ENCODE measurements at places on chromosomes 2 and 18. TPM values are rescaled to one million over a fixed set of nuclear protein-coding genes. Genes with fewer than 3 reads are reported as not detected.

DNA sequence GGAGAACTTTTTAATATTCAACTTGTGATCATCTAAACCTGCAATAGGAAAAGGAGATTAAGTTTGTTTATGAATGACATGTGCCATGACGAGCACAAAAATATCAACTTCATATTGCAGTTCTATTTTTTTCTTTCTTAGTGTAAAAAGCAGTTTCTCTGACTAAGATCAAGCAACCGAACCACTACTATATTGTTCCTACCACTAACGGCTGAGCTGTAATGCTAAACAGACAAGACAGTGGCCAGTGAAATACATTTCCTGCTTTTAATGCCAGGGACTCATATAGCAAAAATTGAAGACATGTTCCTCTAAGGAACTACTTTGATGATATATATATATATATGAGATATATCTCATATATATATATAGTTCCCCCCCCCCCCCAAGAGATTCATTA is 1705.6 kb upstream of the TMEFF2 start:
- no peak overlapping the region for H3K4me3 ChIP-seq
- H3K36me3 ChIP-seq: no peaks in the 10 kb centered on the region
- H3K27ac ChIP-seq: no peak overlapping the region

GRCh38 chr2:71710367-71711132 is 257.2 kb downstream of the DYSF start:
- H3K36me3 ChIP-seq: no peaks in the 10 kb centered on the region
- no peaks in the 10 kb centered on the region for H3K4me1 ChIP-seq
- H3K27ac ChIP-seq: no peak overlapping the region
- H3K4me3 ChIP-seq: no peak overlapping the region
- no peak for DNase-seq

- H3K27me3 ChIP-seq: no peaks in the 10 kb centered on the region
- H3K4me1 ChIP-seq: no peaks in the 10 kb centered on the region
- H3K36me3 ChIP-seq: peaks cover 14% of the 10 kb centered on the region
- H3K4me3 ChIP-seq: no peak overlapping the region
Measured at GRCh38 chr18:21548647-21549046, 51.9 kb downstream of the ESCO1 start.

- H3K27me3 ChIP-seq: no peaks in the 10 kb centered on the region
- H3K27ac ChIP-seq: no peak overlapping the region
- H3K4me3 ChIP-seq: no peak overlapping the region
- H3K36me3 ChIP-seq: no peaks in the 10 kb centered on the region
- DNase-seq: no peak
Measured at GRCh38 chr2:28201671-28202180, 190.9 kb upstream of the FOSL2 start.

- H3K4me1 ChIP-seq: no peaks in the 10 kb centered on the region
- H3K27ac ChIP-seq: no peak overlapping the region
- no peaks in the 10 kb centered on the region for H3K27me3 ChIP-seq
Measured at GRCh38 chr2:10402062-10402585, 46.0 kb downstream of the ODC1 start.

DNA sequence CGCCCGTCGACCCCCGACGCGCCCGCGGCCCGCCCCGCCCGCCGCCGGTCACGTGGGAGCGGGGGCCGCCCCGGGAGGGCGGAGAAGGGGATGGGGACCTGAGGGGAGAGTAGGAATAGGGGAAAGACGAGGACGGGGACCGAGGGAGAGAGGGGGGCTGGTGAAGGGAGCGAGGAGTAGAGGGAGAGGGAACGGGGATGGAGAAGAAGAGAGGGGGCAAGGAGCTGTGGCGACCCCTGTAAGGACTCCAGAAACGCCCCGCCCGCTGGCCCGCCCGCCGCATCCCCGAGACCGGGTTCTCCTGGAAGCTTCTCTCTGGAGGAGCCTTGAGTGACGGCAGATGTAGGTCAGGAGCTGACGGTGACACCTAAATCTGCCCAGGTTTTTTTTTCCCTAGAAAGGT is 615 bp downstream of the ADNP2 start:
- H3K27ac ChIP-seq: no peak overlapping the region
- peaks cover 12% of the 10 kb centered on the region for H3K36me3 ChIP-seq
- H3K27me3 ChIP-seq: no peaks in the 10 kb centered on the region
- peak; percentile 67 for DNase-seq
- peaks cover 7% of the 10 kb centered on the region for H3K4me1 ChIP-seq
- peak overlapping the region; percentile 91 for H3K4me3 ChIP-seq

- no peak for DNase-seq
- peaks cover 6% of the 10 kb centered on the region for H3K36me3 ChIP-seq
- peaks cover 10% of the 10 kb centered on the region for H3K4me1 ChIP-seq
Measured at GRCh38 chr2:31378791-31379501, 35.6 kb downstream of the XDH start.

DNA sequence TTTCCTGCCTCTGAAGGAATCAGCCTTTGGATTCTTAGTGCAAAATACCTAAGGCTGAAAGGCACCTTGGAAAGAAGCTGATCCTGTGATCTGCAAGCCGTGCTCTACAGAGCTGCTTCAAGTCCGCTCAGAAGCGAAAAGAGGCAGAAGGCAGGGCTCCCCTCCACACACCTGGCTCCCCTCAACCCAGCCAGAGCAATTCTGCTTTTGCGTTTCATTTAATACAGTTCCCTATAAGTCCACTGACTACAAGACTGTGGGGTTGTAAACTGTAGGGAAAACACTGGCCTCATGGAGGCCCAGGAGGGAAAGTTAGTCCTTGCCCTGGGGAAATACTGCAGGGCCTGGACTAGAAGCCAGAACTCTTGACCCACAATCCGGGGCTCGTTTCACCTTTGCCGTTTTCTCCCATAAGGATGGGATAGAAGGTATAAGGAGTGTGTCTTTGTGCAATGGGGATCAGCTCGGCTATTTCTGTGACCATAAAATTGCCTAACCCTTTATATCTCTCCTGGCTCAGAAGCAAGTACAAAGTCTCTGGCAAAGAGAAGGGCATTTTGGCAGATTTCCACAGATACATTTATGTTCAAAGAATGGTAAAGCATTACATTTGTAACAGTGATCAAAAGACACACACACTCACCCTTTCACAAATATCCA is 95.8 kb upstream of the TEX51 start:
- DNase-seq: peak; percentile 26
- no peaks in the 10 kb centered on the region for H3K36me3 ChIP-seq
- H3K27ac ChIP-seq: no peak overlapping the region
- H3K27me3 ChIP-seq: no peaks in the 10 kb centered on the region
- H3K4me3 ChIP-seq: no peak overlapping the region

GRCh38 chr2:58106896-58107295 is 60.3 kb downstream of the VRK2 start:
- no peak overlapping the region for H3K4me3 ChIP-seq
- H3K4me1 ChIP-seq: no peaks in the 10 kb centered on the region
- H3K27me3 ChIP-seq: no peaks in the 10 kb centered on the region
- H3K36me3 ChIP-seq: no peaks in the 10 kb centered on the region

GRCh38 chr2:233213975-233214374 is 37.5 kb upstream of the ATG16L1 start:
- peaks cover 3% of the 10 kb centered on the region for H3K4me1 ChIP-seq
- no peaks in the 10 kb centered on the region for H3K27me3 ChIP-seq
- no peak overlapping the region for H3K4me3 ChIP-seq
- no peaks in the 10 kb centered on the region for H3K36me3 ChIP-seq
- H3K27ac ChIP-seq: no peak overlapping the region

- H3K36me3 ChIP-seq: no peaks in the 10 kb centered on the region
- no peak overlapping the region for H3K27ac ChIP-seq
- no peak for DNase-seq
- H3K4me1 ChIP-seq: no peaks in the 10 kb centered on the region
Measured at GRCh38 chr2:153940511-153940910, 68.8 kb downstream of the GALNT13 start.

- DNase-seq: no peak
- H3K27me3 ChIP-seq: no peaks in the 10 kb centered on the region
- no peak overlapping the region for H3K27ac ChIP-seq
- H3K4me1 ChIP-seq: no peaks in the 10 kb centered on the region
Measured at GRCh38 chr2:160499865-160500264, 6.3 kb upstream of the RBMS1 start.

GRCh38 chr2:47028171-47028570 is 112.6 kb upstream of the MCFD2 start:
- no peaks in the 10 kb centered on the region for H3K27me3 ChIP-seq
- H3K4me1 ChIP-seq: no peaks in the 10 kb centered on the region
- H3K4me3 ChIP-seq: no peak overlapping the region
- no peak overlapping the region for H3K27ac ChIP-seq
- H3K36me3 ChIP-seq: no peaks in the 10 kb centered on the region

The NAB1 gene
- total RNA-seq: 36.9 TPM

DNA sequence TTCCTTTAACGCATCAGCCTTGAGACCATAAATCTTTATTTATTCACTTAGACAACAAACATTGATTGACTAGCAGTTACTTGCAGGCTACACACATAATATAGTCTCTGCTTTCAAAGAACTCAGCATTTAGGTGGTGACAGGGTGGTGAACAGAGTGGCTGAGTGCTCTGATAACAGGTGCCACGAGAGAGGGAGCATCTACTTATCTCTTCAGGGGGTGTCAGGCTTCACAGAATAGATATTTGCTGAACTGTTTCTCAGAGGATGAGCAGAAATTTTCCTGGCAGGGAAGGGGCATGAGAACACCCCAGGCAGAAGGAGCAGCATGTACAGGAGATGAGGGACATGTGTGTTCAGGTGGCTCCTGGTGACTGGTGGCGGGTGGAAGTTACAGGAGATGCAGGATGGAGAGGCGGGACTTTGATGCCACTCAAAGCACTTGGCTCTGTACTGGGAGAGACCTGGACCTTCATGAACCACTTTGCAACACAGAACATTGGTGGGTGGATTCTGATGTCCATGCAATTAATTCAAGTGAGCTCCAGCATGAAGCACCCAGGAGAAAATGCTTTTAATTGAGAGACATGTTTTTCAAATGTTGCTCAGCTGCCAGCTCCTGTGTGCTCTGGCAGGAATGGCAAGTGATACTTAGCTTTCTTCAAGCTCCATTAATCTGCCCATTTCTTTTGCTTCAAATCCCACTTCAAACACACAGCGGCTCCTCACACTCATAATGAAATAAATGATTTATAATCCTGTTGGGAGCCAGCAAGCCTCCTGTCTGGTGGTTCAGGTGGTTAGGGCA is 248.9 kb downstream of the MYCN start:
- no peaks in the 10 kb centered on the region for H3K36me3 ChIP-seq
- H3K4me1 ChIP-seq: peaks cover 2% of the 10 kb centered on the region
- H3K27ac ChIP-seq: no peak overlapping the region
- no peak for DNase-seq
- no peaks in the 10 kb centered on the region for H3K27me3 ChIP-seq
- H3K4me3 ChIP-seq: no peak overlapping the region

- H3K27ac ChIP-seq: no peak overlapping the region
- no peak overlapping the region for H3K4me3 ChIP-seq
- H3K36me3 ChIP-seq: no peaks in the 10 kb centered on the region
Measured at GRCh38 chr2:203743441-203743981, 37.1 kb downstream of the CD28 start.

- no peak for DNase-seq
- no peak overlapping the region for H3K27ac ChIP-seq
- no peaks in the 10 kb centered on the region for H3K27me3 ChIP-seq
- H3K4me3 ChIP-seq: no peak overlapping the region
- no peaks in the 10 kb centered on the region for H3K4me1 ChIP-seq
Measured at GRCh38 chr2:6186332-6187151, 494.4 kb downstream of the SOX11 start.

The TTC32 gene
- 8.9 TPM for total RNA-seq

DNA sequence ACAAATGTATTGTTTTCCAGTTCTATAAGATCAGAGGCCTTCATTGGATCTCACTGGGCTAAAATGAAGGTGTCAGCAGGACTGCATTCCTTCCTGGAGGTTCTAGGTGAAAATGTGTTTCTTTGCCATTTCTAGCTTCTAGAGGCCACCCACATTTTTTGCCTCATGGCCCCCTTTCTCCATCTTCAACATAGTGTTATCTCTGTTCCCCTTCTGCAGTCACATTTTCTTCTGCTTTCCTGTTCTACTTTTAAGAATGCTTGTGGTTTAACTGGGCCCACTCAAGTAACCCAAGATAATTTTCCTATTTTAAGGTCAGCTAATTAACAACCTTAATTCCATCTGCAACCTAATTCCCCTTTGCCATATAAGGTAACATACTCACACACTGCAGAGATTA is 36.1 kb downstream of the METTL21A start:
- H3K27me3 ChIP-seq: no peaks in the 10 kb centered on the region
- no peak overlapping the region for H3K27ac ChIP-seq
- DNase-seq: no peak
- no peak overlapping the region for H3K4me3 ChIP-seq
- H3K36me3 ChIP-seq: peaks cover 91% of the 10 kb centered on the region

DNA sequence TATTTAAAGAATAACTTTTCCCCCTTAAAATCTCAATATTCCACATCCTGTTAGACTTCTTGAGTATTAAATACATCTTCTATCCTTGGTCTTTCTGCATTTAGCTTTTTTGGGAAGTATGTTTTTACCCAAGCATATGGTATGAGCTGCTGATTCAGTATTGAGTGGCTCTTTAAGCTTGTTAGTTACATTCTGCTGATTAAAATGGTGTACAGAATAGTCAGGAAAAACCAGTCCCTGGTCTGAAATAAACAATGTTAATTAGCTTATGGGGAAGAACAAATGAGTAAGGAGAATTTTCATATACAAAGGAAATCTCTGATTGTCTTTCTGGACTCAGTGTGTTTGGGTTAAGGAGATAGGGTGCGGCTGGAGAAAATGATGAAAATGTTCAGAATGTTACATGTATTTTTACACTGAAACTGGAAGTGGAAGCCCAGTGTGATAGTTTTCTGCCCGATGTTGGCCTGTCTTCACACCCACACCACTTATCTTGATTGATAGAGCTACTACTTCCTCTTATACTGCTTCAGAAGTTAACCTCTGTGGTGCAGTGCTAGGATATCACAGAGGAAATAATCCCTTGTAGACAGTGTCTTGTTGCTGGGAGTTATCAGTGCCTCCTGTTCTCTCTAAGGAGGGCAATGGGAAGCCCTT is 84.0 kb downstream of the MSH2 start:
- H3K4me3 ChIP-seq: no peak overlapping the region
- H3K4me1 ChIP-seq: no peaks in the 10 kb centered on the region
- DNase-seq: no peak
- peaks cover 24% of the 10 kb centered on the region for H3K36me3 ChIP-seq

The UGT1A10 gene
- total RNA-seq: not detected

DNA sequence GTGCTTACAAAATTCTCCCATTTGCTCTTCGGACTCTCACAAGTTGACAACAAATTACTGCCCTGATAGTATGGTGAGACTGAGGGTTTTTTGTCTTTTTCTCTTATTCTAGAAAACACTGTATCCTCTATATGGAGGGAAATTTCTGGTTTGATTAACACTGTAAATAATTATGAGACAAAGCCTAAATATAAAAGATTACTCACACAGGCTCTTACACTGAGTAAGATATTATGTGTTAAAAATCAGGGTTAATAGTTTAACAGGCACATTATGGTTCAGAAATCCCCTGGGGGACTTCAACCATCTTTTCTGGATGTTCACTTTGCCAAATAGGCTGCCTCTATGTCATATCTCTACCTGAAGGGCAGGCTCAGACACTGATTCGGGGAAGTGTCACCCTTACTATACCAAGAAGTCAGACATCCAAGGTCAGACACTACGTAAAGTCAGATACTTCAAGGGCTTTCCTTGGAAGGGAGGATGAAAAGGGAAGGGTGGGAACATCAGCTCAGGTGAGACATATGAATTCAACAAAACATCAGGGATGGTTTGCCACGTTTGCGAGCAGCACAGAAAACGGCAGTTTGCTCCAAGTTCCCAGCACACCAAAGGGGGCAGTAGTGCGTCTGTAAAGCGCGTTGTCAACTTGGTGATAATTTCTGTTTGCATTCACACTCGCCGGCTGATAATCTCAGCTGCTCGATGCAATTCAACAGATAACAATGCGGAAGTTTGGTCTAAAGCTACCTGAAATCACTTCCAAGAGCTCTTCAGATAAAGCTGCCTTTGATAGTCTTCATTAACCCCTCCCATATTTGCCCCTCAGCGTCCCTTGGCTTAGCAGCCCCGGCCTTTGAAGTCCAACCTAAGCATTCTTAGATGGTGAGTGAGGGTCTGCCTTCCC is 972 bp upstream of the RASGRP3 start:
- no peak overlapping the region for H3K27ac ChIP-seq
- no peaks in the 10 kb centered on the region for H3K27me3 ChIP-seq
- H3K4me3 ChIP-seq: peak overlapping the region; percentile 70
- DNase-seq: peak; percentile 79

Data from H9 (cell line).